SHP77 (cell line): ENCODE measurements at places on chromosomes 4 and X.

DNA sequence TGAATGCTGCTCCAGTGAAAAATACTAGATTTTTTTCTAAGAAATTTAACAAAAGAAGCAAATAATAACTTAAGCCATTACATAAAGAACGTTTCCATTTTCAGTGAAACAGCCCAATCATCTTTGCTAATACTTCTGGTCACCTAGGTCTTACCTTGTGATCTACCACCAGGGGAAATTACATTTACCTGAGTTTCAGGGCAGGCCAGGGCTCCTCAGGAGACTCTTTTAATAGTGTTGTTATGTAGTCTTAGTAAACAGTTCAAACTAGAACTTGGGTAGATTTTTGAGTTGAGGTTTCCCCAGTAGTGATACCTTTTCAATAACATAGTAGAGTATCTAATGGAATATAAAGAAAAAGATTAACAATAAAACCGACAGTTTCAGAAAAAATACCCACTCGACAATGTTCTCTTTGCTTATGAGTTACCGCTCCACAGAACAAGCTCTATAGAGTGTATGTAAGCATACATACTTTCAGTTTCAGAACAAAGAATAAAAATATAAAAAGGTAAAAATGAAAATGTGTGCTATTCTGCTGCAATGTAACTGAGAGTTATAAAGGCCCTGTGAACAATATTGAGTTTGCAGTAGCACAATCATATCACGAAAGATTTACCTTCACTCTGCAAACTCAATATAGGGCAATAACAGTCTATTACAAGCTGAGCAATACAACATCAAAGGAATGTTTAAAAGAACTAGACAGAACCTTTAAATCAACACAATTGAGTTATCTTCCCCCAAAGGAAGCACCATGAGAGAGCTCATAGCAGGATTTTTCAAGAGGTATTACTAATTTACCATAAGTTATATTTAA lies 165.8 kb downstream of the ATOH1 start:
- no peak for DNase-seq

- DNase-seq, result no peak
Observed at GRCh38 chr4:124234771-124235170, 477.8 kb downstream of the ANKRD50 start.

- DNase-seq, result no peak
Observed at GRCh38 chr4:98634061-98634460, 24.4 kb downstream of the TSPAN5 start.

DNA sequence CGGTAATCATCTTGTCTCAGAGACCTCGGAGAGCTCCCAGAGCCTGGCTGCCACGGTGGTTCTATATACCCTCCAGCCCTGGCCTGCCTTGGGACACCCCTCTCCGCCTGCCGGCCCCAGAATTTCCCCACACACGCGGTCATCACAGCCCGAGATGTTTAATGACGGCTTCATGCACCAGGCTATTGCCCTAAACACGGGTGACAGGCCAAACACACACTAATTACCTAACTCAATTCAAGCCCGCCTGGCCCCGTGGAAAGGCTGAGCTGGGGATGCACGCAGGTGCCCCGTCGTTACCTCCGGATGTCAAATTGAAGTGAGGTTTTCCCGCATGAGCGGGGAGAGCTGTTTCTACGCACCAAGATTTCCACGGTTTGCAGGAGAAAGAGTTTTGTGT lies 72.9 kb upstream of the PPP2R3B start:
- no peak for DNase-seq

- DNase-seq, result no peak
Observed at GRCh38 chrX:132940727-132941327, 17.6 kb downstream of the HS6ST2 start.

GRCh38 chr4:2741626-2742025 lies 14.5 kb downstream of the TNIP2 start:
- DNase-seq, result no peak

GRCh38 chr4:167711517-167711916 lies 380.8 kb upstream of the ANXA10 start:
- DNase-seq, result no peak

DNA sequence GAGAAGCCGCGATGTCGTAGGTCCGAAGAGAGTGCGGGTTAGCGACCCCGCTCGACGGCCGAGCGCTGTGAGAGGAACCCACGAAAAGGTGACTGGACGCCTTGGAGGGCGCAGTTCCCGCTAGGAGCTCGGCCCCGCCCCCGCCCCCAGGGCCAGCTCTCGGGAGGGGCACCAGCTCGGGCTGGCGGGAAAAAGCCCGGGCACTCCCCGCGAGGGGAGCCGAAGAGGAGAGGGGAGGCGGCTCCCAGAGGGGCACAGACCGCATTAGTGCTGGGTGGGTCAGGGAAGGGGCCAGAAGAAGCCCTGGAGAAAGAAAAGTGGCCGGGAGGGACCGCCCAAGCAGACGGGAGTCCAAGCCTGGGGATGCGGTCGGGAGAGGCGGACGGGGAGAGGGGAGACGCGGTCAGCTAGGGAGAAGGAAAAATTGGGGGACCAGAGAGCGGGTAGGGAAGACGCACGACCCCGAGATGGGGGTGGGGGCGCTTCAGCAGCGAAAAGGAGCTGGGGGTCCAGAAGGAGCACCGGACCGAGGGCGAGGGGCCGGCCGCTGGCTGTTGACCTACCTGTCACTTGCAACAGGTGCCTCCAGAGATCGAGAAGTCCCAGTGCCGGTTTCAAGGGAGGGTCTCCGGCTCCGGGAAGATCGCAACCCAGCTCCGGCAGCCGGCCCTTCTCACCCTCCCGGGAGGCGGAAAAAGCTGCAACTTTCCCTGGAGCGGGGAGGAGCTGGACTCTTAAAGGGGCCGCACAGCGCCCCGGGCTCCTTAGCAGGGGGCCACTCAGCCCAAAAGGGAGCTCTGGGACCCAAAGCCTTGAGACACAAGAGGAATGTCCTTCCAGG lies at the start of gene SYTL4:
Gene SYTL4 (minus strand): TSS at position 681 of the 841 bp plus-strand sequence. CDS start 30,084 bp downstream, outside the sequence.
- no peak for DNase-seq

- no peak for DNase-seq
Observed at GRCh38 chr4:6278801-6279197, 9.1 kb downstream of the WFS1 start.

DNA sequence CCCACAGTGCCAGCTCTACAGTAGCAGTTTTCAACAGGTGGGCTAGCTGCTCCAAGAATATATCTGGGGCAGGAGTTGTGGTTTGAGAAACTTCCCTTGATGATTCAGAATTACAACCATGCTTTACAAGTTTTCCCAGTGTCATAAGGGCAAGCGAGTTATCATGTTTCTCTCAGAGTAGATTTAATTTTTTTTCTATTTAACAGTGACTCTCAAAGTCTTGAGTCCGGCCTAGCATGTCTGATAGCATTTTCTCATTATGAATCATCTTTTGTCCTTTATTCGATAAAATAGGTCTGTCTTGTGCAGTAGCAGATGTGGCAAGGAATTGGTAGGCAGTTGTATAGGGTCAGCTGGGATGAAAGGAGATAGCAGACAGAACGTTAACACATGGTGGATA lies 62.2 kb upstream of the SPANXD start:
- no peak for DNase-seq

- no peak for DNase-seq
Observed at GRCh38 chrX:44223150-44223549, 120.3 kb downstream of the EFHC2 start.
